NCI-H526 treated with DMSO at 0.1 percent for 48 hours (cell line): ENCODE measurements at places on chromosomes 2 and 18.

- no peak for DNase-seq
These were observed 201.3 kb upstream of the GALNT5 start for GRCh38 chr2:157056200-157056676.

- DNase-seq = no peak
These were observed 219.8 kb downstream of the ATAD2B start for GRCh38 chr2:23707096-23707495.

DNA sequence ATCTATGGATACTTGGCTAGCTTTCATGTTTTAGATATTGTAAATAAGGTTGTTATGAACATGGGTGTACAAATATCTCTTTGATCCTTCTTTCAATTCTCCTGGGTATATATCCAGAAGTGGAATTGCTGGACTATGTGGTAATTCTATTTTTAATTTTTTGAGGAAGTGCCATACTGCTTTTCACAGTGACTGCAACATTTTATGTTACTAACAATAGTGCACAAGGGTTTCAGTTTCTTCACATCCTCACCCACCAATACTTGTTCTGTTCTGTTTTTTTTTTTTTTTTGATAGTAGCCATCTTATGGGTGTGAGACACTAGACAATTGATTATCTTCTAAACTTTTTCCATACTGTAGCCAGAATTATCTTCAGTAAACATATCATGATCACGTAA, 17.3 kb upstream of the NEUROD1 start:
- no peak for DNase-seq

GRCh38 chr2:177322801-177323261, 58.3 kb upstream of the NFE2L2 start:
- DNase-seq = no peak

- DNase-seq = no peak
These were observed 90.4 kb downstream of the GULP1 start for GRCh38 chr2:188382107-188382506.

GRCh38 chr2:43653506-43653905, 16.4 kb downstream of the PLEKHH2 start:
- no peak for DNase-seq

- no peak for DNase-seq
These were observed 245.2 kb upstream of the GULP1 start for GRCh38 chr2:188046437-188046836.

GRCh38 chr2:45072064-45072861, 63.0 kb upstream of the SIX2 start:
- DNase-seq = no peak

DNA sequence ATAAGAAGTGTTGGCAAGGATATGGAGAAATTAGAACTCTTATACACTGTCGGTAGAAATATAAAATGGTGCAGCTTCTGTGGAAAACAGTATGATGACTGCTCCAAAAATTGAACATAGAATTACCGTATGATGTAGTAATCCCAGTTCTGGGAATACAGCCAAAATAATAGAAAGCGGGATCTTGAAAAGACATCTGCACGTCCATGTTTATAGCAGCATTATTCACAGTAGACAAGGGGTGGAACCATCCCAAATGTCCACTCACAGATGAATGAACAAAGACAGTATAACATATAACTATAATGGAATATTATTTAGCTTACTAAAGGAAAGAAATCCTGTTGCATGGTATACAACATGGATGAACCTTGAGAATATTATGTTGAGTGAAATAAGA, 257.7 kb downstream of the TDRD15 start:
- DNase-seq = no peak

DNA sequence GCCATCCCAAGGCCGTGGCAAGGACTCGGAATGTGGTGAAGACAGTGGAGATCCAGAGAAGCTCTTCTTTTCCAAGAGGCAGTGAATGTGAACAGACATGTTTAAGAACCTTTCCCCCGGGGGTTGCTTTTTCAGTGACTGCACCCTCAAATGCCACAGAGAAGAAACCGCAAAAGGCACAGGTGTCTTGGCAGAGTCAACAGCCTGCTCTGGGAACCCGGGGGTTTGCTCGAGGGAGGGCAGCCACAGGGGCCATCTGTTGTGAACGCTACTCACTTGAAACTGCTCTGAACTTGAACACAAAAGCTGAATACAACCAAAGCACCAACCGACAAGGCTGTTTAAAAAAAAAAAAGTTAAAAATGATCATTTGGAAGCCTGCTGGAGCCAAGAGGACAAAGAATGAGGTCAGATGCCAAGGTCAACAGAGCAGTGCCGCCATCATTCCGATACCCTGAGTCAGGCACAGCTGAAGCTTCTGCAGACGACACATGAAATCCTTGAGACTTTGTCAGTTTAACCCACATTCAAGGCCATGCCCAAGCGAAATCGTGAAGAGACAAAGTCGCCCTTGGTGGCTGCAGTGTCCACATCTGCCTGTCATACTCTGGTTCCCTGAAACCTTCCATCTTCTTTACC, 47.4 kb downstream of the PSMG2 start:
- no peak for DNase-seq

GRCh38 chr18:54717673-54718407, 110.4 kb upstream of the RAB27B start:
- DNase-seq = no peak

DNA sequence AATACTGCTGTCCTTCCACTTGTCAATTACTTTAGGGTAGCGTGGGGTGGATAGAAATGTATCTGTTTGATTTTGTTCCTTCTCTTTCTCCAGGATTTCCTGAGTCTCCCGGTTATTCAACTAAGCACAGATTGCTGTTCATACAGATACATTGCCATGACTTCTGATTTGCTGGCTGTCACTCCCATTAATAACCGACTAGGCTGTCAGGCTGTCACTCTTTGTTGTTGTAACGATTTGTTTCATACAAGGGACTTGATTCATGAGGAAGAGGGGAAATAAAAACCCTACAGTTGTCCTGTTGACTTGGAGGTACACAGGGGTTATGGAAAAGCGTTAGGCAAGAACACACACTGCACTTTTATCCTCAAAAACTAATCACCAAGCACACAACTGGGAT, 302.7 kb upstream of the SMIM21 start:
- no peak for DNase-seq

DNA sequence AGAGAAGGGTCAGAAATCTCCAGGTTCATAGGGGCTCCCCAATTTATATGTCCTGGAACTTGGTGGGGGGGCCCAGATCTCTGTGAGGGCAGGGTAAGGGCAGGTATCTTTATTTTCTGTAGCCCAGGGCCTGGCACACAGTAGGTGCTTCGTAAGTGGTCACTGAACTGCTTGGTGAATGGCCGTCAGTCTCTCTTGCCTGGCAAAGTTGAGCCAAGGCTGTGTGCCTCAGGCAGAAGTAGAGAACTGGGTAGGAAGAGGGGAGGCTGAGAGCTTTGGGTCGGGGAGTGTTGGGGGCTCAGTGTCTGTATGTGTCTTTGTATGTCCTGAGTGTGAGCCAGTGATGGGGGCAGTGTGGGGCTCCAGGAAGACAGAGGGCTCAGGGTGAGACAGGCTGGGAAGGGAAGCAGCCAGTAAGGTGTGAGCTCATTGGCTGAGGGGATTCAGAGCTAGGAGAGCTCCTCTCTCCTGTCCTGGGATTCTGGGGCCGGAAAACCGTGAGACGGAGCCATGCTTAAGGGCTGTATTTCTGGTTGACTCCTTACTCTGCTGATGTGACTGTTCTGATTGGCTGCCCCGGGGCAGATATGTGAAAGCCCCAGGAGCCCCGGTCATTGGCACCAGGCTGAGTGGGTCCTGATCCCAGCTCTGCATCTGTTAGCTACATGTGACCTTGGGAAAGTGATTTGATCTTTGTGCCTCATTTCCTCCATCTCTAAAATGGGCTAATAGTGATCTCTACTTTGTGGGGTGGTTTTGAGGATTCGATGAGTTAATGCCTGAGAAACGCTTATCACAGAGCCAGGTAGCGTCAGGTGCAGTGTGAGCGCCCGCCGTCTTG, 30.3 kb downstream of the STEAP3 start:
- DNase-seq = no peak

DNA sequence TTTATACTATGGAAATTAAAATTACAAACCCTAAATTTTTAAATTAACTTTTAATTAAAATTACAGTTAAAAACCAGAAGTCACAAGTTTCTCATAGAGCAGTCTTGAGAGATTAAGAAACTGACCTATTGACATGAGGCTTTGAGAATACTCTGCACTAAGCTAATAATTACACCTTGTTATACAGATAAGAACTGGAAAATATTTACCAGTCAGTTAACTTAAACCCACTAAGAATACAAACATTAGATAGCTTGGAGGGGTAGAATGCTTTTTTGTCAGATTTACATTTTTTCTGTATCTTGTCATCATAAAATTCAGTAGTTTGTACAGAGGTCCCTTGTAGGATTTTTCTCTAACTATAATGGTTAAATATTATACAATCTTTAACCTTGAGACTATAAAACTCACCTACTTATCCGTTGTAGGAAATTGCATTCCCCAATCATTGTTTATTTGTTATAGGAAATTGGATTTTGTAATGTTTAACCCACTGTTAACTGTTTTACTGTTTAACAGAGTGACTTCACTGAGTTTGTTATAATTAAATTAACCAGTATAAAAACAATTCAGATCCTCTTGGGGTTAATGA, 219.7 kb upstream of the PKDCC start:
- DNase-seq = no peak

- DNase-seq = no peak
These were observed 73.6 kb downstream of the DNMT3A start for GRCh38 chr2:25268139-25268538.

DNA sequence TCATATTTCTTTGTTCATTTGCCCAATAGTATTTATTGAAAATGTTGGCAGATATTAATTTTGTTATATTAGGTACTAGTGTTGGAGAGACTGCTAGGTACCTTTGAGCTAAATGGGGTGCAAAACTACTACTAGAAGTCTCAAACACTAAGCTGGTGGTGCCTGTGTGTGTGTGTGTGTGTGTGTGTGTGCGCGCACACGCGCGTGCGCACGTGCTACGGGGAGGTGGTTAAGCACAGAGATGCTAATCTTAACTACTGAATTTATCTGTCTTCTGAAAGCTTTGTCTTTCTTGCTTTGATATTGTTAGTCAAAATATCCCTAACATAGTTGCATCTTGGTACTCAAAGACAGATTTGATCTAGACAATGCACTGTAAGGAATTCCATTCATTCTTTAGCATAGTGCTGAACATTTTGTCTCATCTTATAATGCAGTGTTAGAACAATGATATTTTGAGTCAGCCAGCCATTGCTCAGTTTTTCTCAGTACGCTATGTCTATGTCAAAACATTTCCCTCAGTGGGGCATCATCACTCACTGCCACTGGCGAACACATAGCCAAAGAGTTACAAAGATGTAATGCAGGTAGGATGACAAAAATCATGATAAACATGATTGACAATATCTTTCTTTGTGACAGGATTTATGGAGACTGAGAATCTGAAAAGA, 396.0 kb upstream of the RGPD4 start:
- DNase-seq = no peak

GRCh38 chr2:218006741-218007140, 3.9 kb upstream of the TNS1 start:
- DNase-seq = no peak

DNA sequence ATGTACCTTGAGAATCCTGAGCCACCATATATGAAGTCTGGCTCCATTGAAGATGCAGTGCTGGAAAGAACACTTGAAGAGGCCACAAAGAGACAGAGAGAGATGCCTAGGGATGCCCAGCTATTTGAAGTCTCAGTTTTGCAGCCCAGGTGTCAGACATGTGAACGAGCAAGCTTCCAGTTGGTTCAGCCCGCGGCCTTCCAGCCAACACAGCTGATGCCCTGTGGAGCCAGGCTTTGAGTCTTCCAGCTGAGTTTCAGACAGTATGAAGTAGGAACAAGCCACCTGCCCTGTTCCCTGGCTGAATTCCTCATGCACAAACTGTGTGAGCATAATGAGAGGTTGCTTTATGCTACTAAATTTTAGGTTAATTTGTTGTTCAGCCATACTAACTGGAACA, 108.8 kb downstream of the SPHKAP start:
- DNase-seq = no peak

- DNase-seq = no peak
These were observed 3.7 kb downstream of the CCL20 start for GRCh38 chr2:227817336-227817735.
